ENCODE measurements at places on chromosomes 3 and 15.

DNA sequence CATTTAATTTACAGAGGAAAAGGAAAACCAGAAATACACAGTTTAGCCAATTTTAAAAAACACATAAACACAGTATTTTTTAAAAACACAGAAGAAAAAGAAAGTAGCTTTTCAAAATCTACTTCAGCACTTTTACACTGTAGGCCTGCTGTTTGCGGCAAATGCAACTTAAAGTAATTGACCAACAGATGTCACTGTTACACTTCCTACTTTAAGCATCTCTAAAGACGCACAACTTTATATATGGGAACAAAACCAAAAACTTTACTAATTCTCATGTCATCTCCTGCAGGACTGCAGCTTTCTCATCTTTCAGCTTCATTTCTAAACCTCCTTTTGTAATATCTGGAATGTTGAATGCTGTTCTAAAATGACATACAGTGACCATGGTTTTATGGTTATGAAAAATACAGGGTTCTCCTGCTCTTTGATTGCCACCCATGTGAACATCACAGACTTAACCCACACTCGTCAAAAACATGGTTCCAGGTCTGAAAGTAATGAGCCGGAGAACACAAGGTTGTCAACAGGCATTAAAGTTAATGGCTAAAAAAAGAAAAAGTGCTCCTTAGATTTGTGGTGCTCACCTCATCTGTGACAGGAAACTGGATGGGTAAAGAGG is 107.9 kb downstream of the FMN1 start:
- DNase-seq: no peak

GRCh38 chr3:109874896-109875708 is 537.8 kb upstream of the DPPA4 start:
- DNase-seq: no peak

DNA sequence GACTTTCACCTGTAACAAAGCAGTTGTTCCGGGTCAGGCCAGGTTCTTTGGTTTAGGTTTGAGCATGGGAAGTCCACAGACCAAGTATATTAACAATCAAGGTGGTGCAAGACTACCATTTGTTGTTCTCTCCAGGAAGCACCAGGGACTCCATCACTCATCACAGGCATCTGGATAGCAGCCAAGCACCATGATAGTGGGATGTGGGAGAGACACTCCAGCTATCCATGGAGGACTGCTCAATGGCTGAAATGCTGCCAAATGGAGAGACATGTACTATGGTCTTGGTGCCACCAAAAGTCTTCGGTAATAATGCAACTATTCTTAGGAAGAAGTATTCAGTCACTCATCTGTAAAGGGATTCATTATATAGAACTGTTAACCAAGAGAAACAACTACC is 143.0 kb downstream of the TNIK start:
- no peak for DNase-seq

DNA sequence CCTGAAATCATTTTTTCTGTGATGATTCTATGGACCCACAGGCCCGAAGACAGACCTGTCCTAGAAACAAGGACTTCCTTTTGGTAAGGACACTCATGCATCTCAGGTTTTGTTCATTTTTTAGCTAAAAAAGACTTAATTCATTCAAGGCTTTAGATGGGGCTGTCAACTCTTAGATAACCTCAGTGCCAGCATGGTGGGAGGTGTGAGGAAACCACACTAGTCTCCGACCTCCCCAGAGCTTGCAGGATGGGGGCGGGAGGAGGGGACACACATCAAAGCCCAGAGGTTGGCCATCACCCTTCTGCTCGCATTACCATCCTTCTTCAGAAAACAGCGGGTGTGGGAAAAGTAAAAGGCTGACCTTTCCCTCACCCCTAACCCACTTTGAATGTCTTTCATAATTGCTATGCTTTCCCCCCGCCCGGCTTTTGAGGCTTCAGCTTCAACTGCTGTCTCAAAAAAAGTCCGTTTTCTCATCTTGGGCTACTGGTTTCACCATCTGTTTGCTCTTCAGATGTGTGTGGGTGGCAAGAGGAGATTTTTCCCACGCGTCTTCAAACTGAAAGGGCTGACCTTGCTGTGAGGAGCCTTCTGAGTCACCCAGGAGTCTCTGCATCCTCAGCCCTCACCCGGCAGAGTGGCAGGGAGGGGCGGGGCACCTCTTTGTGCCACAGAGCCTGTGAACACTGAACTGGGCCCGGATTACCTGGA is 27.6 kb upstream of the CXCR6 start:
- DNase-seq: no peak

DNA sequence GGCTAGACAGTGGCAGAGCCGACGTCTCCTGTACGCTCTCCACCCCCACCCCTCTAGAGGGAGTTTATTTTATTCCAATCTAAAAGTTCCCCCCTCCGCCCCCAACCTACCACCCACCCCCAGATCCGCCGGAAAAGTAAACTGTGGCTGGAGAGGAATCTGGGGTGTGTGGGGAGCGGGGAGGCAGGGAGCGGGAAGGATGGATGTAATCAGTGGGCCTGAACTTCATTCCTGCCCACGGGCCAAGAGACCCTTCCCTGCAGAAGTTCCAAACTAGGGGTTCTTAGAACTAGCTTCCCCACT is 537 bp upstream of the CSRNP1 start:
- no peak for DNase-seq

- no peak for DNase-seq
Measured at GRCh38 chr15:93250209-93250608, 161.2 kb upstream of the RGMA start.

DNA sequence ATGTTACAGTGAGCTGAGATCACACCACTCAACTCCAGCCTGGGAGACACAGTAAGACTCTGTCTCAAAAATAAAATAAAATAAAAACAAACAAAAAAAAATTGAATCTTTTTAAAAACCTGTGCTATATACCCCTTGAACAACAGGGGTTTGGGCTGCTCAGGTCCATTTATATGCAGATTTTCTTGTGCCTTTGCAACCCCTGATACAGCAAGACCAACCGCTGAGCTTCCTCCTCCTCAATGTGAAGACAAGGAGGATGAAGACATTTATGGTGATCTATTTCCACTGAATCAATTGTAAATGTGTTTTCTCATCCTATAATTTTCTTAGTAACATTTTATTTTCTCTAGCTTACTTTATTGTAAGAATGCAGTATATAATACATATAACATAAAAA is 831.0 kb upstream of the ARPP21 start:
- no peak for DNase-seq

DNA sequence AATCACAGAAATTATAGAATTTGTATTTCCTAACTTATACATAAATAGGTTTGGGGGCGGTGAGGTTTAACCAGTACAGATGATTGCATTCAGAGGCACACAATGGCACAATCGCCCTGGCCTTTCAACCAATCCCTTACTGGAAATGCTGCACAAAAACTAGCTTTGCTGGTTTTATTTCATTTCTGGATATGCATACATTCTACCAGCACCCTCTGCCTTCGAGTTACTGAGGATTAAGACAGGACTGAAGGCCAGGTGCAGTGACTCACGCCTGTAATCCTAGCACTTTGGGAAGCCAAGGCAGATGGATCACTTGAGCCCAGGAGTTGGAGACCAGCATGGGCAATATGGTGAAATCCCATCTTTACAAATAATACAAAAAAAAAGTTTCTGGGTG is 336.1 kb downstream of the ARRDC4 start:
- no peak for DNase-seq

GRCh38 chr3:86654806-86655460 is 336.0 kb downstream of the VGLL3 start:
- no peak for DNase-seq

DNA sequence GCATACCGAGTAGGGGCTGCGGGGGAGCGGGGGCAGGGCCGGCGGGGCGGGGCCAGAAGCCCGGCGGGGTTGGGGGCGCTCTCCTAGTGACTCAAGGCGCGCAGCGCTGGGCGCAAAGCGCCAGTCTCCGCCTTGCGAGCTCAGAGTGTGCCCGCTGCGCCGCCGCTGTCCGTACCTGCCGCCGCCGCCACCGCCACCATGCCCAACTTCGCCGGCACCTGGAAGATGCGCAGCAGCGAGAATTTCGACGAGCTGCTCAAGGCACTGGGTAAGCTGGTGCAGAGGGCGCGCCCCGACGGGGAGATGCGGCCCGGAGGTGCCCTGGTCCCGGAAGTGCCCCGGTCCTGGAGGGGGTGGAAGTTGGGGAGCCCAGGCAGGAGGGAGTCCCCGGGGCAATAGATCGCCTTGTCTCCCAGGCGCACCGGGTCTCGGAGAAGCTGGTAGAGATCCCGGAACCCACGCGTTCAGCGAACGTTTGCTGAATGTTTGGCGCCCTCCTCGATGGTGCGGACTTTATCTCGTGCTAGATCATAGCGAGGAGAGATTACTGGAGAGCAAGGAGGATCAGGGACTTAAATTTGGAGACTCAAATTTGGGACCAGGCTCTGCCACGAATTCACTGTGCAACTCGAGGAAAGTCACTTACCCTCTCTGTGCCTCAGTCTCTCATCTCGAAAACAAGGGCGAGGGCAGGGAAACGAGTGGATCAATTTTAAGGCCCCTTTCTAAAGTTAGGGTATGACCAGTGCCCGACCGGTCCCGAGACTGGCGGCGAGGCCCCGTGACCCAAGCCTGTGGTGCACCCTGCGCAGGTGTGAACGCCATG is at the start of gene CRABP1:
Gene CRABP1, plus strand, starts transcription at position 123 of the 826 bp plus-strand sequence. Its CDS starts 76 bp downstream, at position 199.
- peak; percentile 36 for DNase-seq

- no peak for DNase-seq
Measured at GRCh38 chr15:39788800-39789565, 6.3 kb upstream of the FSIP1 start.

DNA sequence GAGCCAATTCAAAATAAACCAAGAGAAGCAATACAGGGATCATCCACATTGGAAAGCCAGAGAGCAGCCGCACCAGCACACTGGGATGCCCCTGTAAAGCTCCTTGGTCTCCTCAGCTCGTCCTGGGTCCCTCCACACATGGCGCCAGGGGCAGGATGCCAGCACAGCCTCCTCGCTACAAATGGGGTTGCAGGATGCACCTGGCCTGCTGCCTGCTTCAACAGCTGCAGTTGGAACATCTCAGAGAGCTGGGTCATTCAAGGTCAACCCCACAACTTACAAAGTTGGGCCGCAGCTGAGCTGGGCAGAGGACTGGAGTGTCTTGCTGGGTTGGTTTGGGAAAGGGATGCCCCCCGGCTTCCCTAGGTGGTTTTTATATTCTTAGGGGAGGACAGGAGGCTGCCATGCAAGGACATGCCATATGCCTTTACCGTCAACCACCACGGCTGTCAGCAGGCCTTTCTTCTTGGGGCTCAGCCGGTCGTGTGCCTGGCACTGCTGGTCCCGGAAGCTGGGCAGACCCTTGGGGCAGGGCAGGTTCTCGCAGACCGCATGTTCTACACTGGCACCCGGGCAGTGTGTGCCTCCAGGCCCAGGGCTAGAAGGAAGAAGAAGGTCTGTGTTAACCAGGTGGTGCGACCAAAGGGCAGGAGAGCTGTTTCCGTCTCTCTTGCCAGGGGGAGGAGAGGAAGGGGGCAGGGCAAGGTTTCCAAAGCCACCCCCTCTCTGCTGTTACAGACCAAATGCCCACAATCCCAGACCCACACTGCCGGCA is 225.2 kb downstream of the ADAMTS17 start:
- DNase-seq: no peak

DNA sequence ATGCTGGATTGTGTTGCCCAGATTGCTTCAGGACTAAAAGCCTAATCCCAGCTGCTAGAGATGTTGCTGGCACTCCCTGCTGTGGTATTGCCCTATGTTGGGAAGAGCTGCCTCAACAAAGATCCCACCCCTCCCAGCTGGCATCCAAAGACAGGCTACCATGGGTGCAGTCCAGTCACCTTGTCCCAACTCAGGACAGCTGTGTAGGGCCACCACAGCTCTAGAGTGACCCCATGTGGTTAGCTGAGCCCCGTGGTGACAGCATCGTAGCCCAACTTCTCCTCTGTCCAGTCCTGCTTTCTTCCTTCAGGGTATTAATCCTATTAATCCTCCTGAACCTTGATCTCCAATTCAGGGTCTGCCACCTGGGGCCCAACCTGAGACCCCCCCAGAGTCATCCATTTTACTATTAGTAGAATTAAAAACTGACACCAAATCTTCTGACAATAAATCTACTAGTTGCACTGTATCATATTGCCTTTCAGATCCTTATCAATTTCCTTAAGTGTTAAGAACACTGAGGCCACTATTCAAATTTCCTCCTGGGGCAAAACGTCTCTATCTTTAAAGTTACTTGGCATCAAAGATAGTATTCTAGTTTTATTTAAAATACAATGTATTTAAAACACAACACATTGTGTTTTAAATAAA is 83.5 kb downstream of the AQP9 start:
- no peak for DNase-seq

- no peak for DNase-seq
Measured at GRCh38 chr15:74428442-74428787, 5.3 kb downstream of the SEMA7A start.

- no peak for DNase-seq
Measured at GRCh38 chr3:129002573-129003569, 1.8 kb downstream of the EFCC1 start.

GRCh38 chr3:14425581-14426304 is 23.3 kb downstream of the SLC6A6 start:
- DNase-seq: no peak

DNA sequence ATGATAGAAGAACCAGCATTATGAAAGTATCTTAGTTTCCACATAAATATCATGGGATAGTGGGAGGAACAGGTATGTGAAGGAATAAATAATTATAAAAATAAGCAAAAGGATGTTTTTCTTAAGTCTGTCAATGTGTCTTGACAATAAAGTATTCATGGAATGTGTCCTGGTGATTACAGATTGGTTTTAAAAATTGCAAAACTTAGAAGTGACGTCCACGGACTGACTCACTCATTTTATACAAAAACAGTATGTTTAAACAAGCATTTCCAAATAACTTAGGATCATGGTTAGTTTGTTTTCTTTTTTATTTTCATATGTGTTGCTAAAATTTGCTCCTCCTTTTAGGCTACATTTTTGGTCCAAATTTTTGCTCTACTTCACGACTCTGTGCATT is 687.0 kb upstream of the NECTIN3 start:
- no peak for DNase-seq

- peak; percentile 77 for DNase-seq
Measured at GRCh38 chr3:47164007-47164881, at the start of gene SETD2. Gene SETD2 (minus strand): TSS chr3:47164113. CDS start chr3:47163924, 189 bp downstream.

All from NCI-H1930 (cell line).